ENCODE measurements at places on chromosomes 7 and 10.

DNA sequence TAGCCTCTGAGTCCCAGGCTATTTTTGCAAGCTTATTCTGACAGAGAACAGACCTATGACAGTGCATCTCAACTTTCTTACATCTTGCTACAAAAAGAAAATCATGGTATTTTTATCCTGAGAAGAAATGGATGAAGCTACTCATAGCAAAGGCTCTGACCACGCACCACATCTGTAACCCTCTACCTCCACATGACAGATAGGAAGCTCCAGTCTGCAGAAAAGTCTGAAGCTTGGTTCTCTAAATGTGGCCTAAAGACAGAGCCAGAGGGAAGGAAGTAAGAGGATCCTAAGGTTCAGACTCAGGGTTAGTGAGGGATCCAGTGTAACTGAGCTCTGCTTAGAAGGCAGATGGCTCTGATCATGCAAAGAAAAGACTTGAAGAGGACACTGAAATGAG lies 58.4 kb upstream of the ABCB5 start:
- DNase-seq = peak; percentile 52

- no peak for DNase-seq
These were observed 20.8 kb upstream of the INSIG1 start for GRCh38 chr7:155276800-155277375.

- DNase-seq = no peak
These were observed 68.5 kb downstream of the INPP5A start for GRCh38 chr10:132606031-132606491.

DNA sequence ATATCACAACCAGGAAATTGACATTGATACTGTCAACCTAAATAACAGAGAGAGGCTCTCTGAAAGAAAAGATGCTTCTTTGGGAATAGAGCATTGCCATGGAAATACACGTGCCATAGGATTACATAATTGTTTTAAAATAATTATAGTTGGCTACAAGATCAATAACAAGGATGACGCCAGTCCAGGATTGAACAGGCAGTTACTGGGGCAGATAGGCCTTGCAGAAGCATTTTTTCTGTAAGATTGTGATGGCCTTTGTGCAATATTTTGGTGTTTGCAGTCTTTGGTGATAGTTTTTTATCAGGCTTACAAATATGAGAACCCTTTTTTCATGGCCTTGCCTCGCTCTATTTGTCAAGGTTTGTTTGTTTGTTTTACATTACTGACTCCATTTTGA lies 10.5 kb downstream of the ACADSB start:
- no peak for DNase-seq

DNA sequence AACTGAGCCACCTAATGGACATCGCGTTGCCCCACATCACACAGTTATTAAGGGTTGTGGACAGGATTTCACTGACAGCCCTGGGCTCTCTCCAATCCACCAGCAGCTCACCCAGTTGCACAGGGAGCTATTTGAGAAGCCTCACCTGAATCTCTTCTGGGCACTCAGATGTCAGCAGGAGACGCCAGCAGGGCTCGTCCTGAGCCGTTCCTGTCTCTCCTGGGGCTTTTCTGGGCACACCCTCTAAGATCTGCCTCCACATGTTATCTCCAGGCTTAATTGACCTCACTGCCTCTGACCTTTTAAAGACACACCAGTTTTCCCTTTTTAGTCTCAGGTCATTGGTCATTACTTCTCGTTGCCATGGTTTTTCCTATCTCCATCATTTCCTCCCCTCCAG lies 63.0 kb downstream of the GRID1 start:
- DNase-seq = no peak

All from suppressor macrophage (primary cell).